ENCODE measurements at places on chromosomes 7 and 10.

GRCh38 chr7:94146408-94146807 lies 142.3 kb upstream of the BET1 start:
- no peak for DNase-seq

GRCh38 chr10:88057720-88058119 lies 194.3 kb downstream of the PTEN start:
- DNase-seq, result no peak

- DNase-seq, result no peak
Measured at GRCh38 chr7:142089035-142089434, 22.5 kb upstream of the MGAM2 start.

GRCh38 chr10:58436071-58436470 lies 50.9 kb downstream of the TFAM start:
- DNase-seq, result no peak

DNA sequence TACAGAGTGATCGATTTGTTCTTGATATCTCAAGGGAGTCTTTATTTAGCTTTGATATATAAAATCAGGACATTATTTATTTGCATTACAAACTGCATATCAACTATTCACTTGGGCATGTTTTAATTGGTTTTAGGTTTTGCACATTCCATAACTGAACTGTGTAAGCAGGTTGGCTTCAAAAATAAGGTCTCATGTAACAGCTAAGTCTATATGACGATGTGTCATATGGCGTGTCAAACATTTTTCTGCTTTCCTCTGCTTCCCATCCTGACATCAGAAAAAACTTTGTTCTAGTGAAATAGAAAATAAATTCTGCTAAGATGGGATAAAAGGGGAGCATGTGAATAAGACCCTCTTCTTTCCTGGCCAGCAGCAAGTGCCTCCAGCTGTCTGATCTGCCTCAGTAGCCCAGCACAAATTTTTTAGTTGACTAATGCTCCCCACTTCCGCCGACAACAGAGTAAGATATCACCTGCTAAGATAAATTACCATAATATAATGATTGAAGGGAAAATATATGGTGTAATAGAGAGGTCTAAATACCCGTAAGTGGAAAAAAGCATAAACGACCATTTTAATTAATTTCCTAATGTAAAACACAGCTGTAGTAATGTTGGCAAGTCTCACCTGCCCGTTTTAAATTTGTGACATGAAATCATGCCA lies 180.5 kb downstream of the TAX1BP1 start:
- no peak for DNase-seq

- DNase-seq, result no peak
Measured at GRCh38 chr10:32144817-32145688, 88.8 kb upstream of the KIF5B start.

- no peak for DNase-seq
Measured at GRCh38 chr7:46581268-46581667, 660.2 kb upstream of the IGFBP3 start.

- no peak for DNase-seq
Measured at GRCh38 chr10:24210501-24210900, 1.6 kb downstream of the KIAA1217 start.

- no peak for DNase-seq
Measured at GRCh38 chr7:24301703-24302102, 17.7 kb downstream of the NPY start.

GRCh38 chr7:139773371-139773770 lies 4.4 kb downstream of the HIPK2 start:
- no peak for DNase-seq

GRCh38 chr10:86293396-86293791 lies 73.2 kb downstream of the GRID1 start:
- no peak for DNase-seq

- DNase-seq, result peak; percentile 33
Measured at GRCh38 chr7:22173685-22174573, 183.0 kb downstream of the RAPGEF5 start.

- no peak for DNase-seq
Measured at GRCh38 chr7:34133356-34133982, 228.1 kb downstream of the BMPER start.

DNA sequence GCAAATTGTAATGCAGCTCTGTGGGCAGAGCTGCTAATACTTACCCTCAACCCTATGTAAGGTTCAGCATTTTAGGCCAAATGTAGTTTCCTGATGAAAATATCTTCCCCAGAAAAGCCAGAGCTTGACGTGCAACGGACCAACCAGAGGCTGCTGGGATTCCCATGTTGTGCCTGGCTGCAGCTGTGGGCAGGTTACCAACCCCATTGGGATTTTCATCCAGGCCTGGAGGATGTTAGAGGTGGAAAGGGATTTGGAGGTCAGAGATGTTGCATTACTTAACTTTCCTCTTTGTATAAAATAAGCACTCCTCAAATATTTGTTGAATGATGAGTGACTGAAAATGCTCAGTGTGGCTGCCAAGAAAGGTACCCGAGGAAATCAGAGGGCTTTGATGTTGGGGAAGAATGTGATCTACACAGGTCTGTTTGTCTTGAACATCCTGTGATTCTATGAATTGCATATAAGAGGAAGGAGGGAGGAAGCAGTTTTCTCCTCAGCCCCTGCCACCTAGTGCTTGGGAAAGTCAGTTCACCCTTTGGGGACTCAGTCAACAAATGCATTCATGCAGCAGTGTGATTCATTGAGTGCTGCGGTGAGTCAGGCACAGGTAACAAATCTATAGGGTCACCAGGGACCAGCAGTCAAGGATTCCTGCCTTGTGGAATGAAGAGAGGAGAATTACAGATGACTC lies 487.2 kb downstream of the RPS24 start:
- DNase-seq, result no peak

DNA sequence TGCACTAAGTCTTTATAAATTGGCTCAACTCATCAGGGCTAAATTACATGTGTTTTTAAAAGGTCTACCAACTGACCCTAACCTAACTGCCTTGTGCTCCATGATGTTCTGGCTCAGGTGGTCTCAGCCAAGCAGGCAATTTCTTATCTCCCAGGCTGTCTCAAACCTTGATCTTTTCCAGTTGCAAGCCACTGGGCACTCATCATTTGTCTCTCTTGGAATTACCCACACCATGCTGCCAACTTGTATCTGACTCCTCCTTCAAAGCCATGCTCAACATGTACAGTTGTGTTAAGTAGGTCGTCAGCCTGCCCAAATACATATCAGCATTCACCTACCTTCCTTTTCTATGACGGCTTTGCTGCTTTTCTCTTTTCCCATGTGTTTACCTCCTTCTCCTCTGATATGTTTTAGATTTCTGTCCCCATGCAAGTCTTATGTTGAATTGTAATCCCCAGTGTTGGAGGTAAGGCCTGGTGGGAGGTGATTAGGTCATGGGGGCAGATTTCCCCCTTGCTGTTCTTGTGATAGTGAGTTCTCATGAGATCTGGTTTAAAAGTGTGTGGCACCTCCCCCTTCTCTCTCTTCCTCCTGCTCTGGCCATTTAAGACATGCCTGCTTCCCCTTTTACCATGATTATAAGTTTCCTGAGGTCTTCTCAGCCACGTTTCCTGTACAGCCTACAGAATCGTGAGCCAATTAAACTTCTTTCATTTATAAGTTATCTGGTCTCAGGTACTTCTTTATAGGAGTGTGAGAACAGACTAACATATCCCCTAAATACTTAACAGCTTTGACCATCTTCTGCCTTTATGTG lies 130.0 kb downstream of the ELAPOR2 start:
- no peak for DNase-seq

- no peak for DNase-seq
Measured at GRCh38 chr10:78914502-78915189, 154.1 kb upstream of the ZMIZ1 start.

DNA sequence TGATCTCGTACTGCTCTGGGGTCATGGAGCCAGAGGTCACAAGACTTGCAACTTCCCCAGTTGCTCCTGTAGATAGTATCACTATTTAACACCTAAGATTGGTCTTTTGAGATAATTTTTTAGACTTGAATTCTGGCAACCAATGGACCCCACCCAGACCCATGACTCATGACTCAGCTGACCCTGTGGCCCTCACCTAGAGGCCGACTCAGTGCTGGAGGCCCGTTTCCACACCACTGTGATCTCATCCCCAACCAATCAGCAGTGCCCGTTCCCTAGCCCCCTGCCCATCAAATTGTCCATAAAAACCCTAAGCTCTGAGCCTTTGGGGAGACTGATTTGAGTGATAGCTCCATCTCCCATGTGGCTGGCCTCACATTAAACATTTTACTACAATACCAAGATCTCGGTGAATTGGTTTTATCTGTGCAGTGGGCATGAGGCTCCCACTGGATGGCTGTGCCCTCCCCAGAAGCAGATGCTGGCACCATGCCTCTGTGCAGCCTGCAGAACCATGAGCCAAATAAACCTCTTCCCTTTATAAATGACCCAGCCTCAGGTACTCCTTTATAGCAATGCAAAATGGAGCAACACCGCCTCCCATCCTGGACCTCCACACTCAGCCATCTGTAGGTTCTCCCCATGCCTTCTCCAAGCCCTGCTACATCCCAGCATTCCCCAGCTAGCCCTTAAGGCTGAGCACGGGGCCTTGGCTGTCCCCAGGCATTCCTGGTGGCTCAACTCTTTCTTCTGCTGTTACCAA lies 98.8 kb downstream of the PRKAG2 start:
- DNase-seq, result no peak

DNA sequence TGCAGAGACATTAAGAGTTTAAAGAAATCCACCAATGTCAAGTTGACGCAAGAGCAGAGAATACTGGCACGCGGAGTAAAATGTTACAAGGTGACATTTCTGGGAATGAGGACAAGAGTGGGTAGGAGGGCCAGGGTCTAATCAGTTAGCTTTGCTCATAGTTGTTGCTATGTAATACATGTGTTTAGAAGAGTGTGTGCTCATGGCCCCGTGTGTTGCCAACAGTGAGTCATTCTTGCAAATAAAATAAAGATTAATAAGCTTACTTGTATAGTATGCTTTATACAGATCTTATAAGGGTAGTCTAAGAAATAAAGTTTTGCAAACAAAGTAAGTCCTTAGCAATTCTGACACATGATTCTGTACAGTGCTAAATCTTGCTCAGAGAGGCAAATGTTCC lies 64.5 kb downstream of the DNMBP start:
- DNase-seq, result no peak

DNA sequence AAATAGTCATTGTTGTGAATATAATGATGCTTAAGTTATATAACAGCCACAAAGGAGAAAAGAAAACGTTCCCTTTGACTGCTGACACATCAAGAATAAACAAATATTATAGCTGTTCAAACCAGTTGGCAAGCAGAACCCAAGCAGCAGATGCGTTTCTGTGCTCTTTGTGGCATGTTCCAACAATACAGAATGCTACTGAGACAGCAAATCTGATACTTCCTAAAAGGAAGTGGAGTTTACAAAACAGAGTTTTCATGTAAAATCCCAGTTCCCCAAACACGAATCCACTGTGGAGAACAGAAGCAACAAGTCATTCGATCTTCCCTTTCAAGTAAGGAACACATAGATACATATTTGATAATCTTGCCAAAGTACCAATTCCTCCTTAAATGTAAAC lies 170.9 kb upstream of the ASAH2 start:
- no peak for DNase-seq

GRCh38 chr10:43402880-43403452 lies 6.0 kb downstream of the HNRNPF start:
- no peak for DNase-seq

- DNase-seq, result no peak
Measured at GRCh38 chr7:135154734-135155133, 6.9 kb downstream of the TMEM140 start.

- DNase-seq, result no peak
Measured at GRCh38 chr10:132373241-132373955, 23.6 kb upstream of the PWWP2B start.

GRCh38 chr10:114485696-114486400 lies 81.5 kb upstream of the AFAP1L2 start:
- DNase-seq, result no peak

DNA sequence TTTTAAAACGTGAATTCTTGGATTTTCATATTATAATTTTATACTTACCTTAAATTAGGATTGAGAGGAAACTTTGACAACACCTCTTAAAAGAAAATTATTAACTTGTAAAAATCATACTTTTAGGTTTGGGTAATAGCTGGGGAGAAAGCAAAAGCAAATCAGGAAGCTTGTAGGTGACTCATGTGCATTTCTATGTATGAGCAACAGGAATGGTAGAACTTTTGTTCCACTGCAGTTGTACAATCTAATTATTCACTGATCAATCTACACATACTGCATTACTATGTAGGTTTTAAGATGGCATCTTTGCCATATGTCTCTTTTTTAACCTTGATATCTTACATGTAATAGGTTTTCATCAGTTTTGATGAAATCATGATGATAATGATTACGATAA lies 223.2 kb downstream of the PRKG1 start:
- no peak for DNase-seq

DNA sequence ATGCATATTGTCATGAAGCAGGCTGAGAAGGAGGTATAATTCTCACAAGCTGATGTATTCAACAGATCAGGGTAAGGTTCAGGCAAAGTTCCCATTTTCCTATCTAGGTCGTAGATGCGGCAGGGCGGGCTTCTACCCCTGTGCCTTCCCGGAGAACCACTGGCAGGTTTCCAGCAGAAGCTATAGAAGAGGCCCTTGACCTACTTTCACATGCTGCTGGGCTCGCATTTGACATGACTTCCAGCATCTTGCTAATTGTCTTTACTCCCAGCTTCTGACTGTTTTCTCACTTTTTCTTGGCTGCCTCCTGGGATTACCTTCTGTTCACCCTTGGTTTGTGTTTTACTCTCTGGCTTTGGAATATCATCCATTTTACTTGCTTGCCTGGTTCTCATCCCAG lies 32.6 kb upstream of the ORC5 start:
- DNase-seq, result no peak

GRCh38 chr7:106420210-106420609 lies 135.4 kb upstream of the NAMPT start:
- DNase-seq, result no peak

- DNase-seq, result no peak
Measured at GRCh38 chr7:112286250-112287086, 80.0 kb downstream of the ZNF277 start.
